ENCODE measurements at places on chromosomes 2 and 18.
A peak's percentile ranks its signal among the peaks of the same experiment; 100 is the strongest.

- no peak for DNase-seq
- peaks cover 41% of the 10 kb centered on the region for H3K27me3 ChIP-seq
- no peaks in the 10 kb centered on the region for H3K36me3 ChIP-seq
- no peak overlapping the region for H3K4me3 ChIP-seq
- no peaks in the 10 kb centered on the region for H3K4me1 ChIP-seq
Observed at GRCh38 chr2:12006850-12007249, 260.4 kb downstream of the LPIN1 start.

- peaks cover 21% of the 10 kb centered on the region for H3K4me1 ChIP-seq
- peak overlapping the region; percentile 85 for H3K27ac ChIP-seq
- peak overlapping the region; percentile 85 for H3K4me3 ChIP-seq
- DNase-seq: peak; percentile 58
Observed at GRCh38 chr2:24083567-24084385, 858 bp downstream of the TP53I3 start.

DNA sequence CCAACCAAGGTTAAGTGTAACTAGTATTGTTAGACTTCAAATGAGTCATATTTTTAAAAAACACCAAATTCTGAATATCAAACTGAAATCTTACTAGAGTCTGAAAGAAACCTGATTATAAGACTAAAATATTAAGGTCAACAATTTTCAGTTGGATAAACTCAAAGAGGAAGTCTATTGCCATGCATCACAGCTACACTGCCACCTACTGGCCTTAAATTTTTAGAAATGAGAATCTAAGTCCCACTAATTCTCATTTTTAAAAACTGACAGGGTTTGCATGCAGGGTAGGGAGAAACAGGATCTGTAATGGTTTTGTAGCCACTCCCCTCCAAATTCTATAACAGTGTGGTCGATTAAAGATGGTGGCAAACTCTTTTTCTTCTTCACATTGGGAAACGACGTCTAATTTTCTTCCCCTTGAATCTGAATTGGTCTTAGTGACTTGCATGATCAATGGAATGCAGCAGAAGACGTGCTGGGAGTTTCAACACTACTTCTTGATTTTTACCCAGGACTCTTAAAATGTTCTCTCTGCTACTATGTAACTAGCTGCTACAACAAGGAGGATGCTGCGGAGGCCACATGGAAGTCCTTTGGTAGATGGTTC, 176.1 kb upstream of the SESTD1 start:
- peaks cover 11% of the 10 kb centered on the region for H3K27me3 ChIP-seq
- H3K36me3 ChIP-seq: no peaks in the 10 kb centered on the region
- H3K4me1 ChIP-seq: no peaks in the 10 kb centered on the region
- H3K4me3 ChIP-seq: no peak overlapping the region
- no peak overlapping the region for H3K27ac ChIP-seq

DNA sequence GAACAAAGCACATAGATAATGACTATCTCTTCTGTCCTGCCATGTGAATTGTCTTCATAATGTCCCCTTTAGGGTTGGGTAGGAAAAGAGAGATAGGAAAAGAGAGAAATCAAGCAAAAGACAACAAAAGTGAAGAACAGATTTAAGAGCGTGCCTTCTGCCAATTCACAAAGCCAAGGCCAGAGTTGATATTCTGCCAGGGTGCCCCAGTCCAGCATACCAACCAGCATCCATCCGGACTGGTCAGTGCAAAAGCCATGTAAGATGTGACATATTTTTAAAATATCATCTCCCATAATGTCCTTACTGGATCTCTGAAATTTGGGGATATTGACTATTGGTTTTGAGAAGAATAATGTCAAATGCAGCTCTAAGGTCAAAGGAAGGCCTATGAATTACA, 35.7 kb upstream of the KLF7 start:
- H3K27me3 ChIP-seq: peaks cover 2% of the 10 kb centered on the region
- no peak overlapping the region for H3K4me3 ChIP-seq
- H3K27ac ChIP-seq: no peak overlapping the region
- H3K36me3 ChIP-seq: no peaks in the 10 kb centered on the region
- no peaks in the 10 kb centered on the region for H3K4me1 ChIP-seq

DNA sequence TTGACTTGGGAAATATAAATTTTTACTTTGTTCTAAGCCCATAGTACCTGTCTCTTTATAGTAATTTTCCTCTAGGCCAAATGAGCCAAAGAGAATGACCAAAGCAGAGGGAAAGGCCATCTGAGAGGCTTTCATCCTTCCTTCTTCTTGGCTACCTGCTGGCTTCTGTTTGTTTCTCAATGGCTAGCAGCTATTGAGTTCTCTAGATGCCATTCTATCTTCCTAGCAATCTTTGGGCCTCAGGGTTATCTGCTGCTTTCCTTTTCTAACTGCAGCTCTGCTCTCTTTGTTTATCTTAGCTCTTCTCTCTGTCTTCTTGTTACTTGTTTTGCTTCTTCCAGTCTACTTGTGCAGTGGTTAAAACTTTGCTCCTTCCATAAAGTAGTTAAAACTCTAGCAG, 601.1 kb upstream of the NRXN1 start:
- H3K4me1 ChIP-seq: no peaks in the 10 kb centered on the region
- no peaks in the 10 kb centered on the region for H3K36me3 ChIP-seq
- no peaks in the 10 kb centered on the region for H3K27me3 ChIP-seq
- DNase-seq: no peak

GRCh38 chr2:135052997-135053474, 944 bp downstream of the RAB3GAP1 start:
- H3K4me1 ChIP-seq: peaks cover 42% of the 10 kb centered on the region
- H3K27me3 ChIP-seq: peaks cover 3% of the 10 kb centered on the region
- peaks cover 22% of the 10 kb centered on the region for H3K36me3 ChIP-seq
- peak overlapping the region; percentile 99 for H3K27ac ChIP-seq

Data from activated CD4-positive, alpha-beta memory T cell treated with anti-CD3 and anti-CD28 coated beads, Interleukin-2, amount 10 ng/mL, durations not matched to agents 7 days and 5 days (primary cell).